ENCODE measurements at places on chromosomes 2 and 18. TPM values are rescaled to one million over a fixed set of nuclear protein-coding genes. Genes with fewer than 3 reads are reported as not detected.

GRCh38 chr2:176129813-176130146, 275 bp downstream of the HOXD8 start:
- DNase-seq, result peak; percentile 78

GRCh38 chr2:152470861-152471854, 136.2 kb downstream of the FMNL2 start:
- no peak for DNase-seq

DNA sequence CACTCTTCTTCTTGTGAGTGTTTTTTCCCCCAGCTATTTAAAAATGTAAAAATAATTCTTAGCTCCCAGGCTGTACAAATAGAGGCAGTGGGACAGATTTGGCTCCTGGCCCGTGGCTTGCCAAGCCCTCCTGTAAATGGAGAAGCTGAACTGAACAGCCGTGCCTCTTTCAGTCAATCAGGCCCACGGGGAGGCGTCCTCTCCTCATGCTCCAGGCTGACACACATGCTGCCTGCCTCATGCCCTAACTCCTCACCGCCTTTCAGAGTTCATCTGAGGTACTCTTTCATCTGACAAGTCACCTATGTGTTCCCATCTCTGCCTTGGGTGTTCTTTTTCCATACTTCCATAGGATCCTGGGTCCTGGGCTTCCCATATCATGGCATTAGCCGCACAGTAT, 58.9 kb downstream of the BMP10 start:
- no peak for DNase-seq

GRCh38 chr2:222825031-222825430, 35.8 kb upstream of the ACSL3 start:
- no peak for DNase-seq

- no peak for DNase-seq
These were observed 242.6 kb downstream of the SLC4A3 start for GRCh38 chr2:219870041-219870440.

DNA sequence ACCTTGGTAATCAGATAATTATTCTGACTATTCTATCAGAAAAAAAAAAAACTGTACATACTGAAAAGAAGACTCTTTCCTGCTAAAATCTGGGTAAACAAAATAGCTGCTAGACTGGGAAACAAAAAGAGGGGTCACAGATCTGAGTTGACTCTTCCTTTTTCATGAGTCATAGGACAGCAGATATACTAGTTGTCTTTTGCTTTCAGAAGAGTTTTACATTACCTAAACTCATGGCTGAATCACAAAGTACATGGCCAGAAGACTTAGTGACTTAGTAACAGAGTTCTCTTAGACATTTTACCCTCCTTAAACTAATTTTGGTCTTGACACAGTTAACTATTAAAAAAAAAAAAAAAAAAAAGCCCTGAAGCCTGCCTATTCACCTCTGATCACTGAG, 834.0 kb upstream of the FSHR start:
- no peak for DNase-seq

- no peak for DNase-seq
These were observed 157.4 kb downstream of the ASXL3 start for GRCh38 chr18:33735428-33735827.

GRCh38 chr2:167966937-167967913, 280.2 kb downstream of the STK39 start:
- DNase-seq, result no peak

GRCh38 chr2:96320326-96320725, 4.8 kb upstream of the ITPRIPL1 start:
- no peak for DNase-seq

GRCh38 chr2:55951533-55951932, 28.0 kb upstream of the EFEMP1 start:
- no peak for DNase-seq

DNA sequence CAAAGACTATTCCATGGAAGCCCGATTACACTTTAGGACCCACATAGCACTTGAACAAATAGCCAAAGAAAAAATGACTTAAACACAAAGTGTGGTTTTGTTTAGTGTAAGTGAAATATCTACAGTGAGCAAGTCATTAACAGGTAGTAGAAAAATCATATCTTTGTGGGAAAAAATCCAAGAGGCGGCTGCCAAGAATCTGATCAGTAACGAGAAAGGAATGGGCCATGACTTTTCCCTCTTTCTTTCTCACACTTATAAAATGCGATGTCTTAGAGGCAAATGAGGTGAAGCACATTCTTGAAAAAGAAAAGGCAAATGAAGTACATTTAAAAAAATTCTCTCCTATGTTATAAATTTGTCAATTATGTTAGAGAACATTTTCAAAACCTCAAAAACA, 12.9 kb upstream of the GEMIN6 start:
- no peak for DNase-seq

GRCh38 chr2:80199504-80199903, 105.0 kb downstream of the LRRTM1 start:
- DNase-seq, result no peak

- no peak for DNase-seq
These were observed 381.6 kb downstream of the DSEL start for GRCh38 chr18:67134911-67135310.

- no peak for DNase-seq
These were observed 50.0 kb downstream of the RBBP8 start for GRCh38 chr18:22983175-22983574.

GRCh38 chr2:96801005-96801785, 14.9 kb upstream of the CNNM3 start:
- DNase-seq, result peak; percentile 92

GRCh38 chr2:12300019-12300602, 416.6 kb upstream of the TRIB2 start:
- DNase-seq, result no peak

DNA sequence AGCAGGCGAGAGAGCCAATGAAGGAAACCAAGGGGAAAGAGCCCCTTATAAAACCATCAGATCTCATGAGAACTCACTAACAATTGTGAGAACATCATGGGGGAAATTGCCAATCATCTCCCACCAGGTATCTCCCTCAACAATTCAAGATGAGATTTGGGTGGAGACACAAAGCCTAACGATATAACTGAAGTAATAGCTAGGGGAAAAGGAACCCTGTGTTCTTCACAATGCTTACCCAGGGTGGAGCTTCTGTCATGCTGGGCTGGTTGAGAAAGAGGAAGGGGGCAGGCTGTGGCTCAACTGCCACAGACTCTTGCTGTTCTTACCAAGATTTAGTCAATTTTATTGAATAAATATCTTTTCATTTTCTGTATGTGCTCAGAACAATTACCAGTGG, 392.1 kb upstream of the HS6ST1 start:
- DNase-seq, result no peak

- no peak for DNase-seq
These were observed 32.7 kb upstream of the STAT4 start for GRCh38 chr2:191183516-191183915.

- DNase-seq, result no peak
These were observed 84.6 kb downstream of the DNMT3A start for GRCh38 chr2:25257032-25257552.

DNA sequence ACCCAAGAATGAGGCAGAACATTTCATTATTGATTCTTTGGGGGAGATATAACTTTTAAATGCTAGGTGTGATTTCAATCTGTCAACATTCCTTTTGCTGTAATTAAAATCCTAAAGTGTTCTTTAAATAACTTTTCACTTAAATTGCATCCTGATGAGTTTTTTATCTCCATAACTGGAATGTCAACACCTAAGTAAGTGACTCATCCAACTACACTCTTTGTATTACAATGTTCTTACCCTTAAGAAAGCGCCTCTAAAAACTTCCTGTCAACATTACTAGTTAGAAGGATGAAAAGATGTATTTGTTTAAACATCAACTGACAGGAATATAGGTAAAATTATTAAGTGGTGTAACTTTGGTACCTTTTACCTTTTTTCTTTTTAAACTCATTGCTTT, 1657.0 kb downstream of the LRP1B start:
- no peak for DNase-seq

DNA sequence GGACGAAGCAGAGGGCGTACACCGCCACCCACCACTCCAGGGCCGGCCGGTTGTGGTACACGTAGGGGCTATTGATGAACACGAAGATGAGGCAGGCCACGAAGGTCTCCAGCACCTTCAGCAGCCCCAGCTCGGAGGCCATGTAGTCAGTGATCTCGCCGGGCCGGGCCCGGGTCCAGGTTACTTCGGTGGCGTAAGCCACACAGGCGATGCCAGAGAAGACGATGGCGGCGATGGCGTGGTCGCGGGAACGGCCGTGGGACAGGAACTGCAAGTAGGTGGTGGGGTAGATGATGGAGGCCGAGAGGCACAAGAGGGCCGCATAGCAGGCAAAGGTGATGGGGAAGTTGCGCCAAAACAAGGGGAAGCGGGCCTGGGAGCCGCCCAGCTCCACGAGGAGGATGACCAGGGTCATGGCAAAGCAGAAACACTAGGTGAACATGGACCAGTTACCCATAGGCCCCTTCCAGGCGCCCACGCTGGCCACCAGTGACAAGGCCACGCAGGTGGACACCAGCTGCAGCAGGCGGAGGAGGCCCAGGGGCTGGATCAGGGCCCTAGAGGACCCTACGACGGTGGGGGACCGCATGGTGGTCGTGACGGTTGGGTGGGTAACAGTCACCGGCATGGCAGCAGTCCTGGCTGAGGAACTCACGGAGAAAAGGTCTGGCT, 128.4 kb upstream of the FAM98A start:
- no peak for DNase-seq

GRCh38 chr2:12070581-12070980, 324.1 kb downstream of the LPIN1 start:
- DNase-seq, result no peak

- DNase-seq, result no peak
These were observed 730.3 kb downstream of the CNTNAP5 start for GRCh38 chr2:124755386-124755785.

- no peak for DNase-seq
These were observed 16.9 kb upstream of the HNRNPLL start for GRCh38 chr2:38619458-38620164.

DNA sequence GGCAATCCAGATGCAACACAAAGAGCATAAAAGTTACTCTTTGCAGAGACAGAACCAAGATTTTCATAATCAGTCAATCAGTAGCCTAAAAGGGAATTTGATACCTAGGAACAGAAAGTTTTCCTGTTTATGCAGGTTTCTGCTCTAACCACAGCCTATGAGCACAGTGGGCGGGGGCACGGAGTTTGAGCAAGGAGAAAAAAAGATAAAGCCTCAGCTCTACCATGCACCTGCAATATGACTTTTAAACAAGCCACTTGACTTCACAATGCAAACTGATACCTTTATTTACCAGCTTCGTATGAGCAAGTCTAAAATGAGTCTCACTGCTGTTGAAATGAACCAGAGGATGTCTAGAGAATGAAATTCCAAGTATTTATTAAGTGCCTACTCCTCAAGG, 5.6 kb upstream of the LRATD1 start:
- no peak for DNase-seq

GRCh38 chr18:50056185-50056584, 138.8 kb downstream of the MYO5B start:
- DNase-seq, result no peak

GRCh38 chr2:220673151-220673874, 898.8 kb downstream of the EPHA4 start:
- no peak for DNase-seq

- no peak for DNase-seq
These were observed 7.4 kb downstream of the CNNM4 start for GRCh38 chr2:96768083-96768561.

DNA sequence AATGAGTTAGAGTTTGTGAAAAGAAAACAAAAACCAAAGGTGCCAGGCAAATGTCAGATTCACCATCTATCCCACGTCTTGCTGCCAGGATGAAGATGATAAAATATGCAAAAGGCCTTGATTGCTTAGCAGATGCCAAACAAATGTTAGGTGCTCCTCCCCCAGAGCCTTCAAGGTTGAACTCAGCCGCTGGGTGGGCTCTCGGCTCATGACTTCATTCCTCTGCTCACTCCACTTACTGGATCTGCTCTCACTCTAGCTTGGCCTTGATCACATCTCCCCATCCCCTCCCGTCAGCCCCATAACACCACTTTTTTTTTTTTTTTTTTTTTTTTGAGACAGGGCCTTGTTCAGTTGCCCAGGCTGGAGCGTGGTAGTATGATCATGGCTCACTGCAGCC, 38.5 kb downstream of the SH2D6 start:
- no peak for DNase-seq

DNA sequence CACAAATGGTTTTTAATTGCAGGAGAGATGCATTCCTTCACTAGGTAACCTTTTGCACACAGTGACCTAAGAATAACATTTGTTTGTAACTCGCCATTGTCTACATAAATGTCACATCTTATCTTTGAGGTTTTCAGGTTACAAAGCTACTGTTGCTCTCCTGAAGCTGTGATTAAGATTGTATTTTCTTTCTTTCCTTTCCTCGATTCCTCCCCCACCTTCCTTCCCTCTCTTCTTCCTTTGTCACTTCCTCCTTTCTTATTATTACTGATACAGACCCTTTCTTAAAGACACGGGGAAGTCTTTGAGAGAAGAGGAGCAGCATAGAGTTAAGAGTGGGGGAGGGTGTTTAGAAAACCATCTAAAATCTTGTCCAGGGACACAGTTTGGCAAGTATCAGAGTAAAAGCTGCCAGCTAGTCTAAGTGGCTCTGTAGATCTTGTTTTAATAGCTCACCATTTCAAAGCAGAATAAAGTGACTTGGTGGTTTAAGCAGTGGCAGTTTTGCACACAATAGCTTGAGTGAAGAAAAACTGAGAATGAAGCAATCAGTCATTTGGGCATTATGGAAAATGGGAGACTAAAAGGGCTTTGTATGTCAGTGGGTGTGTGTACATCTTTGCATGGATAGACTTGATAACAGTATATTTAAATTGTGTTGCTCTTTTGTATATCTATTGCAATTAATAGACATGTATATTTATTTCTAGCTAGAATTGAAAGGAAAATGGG, 10.9 kb downstream of the CERS6 start:
- DNase-seq, result no peak

GRCh38 chr2:148593421-148593820, 51.1 kb upstream of the EPC2 start:
- DNase-seq, result no peak

- DNase-seq, result no peak
These were observed 132.1 kb downstream of the TCF4 start for GRCh38 chr18:55455938-55456337.

GRCh38 chr2:3454802-3455201, 64.5 kb downstream of the ADI1 start:
- DNase-seq, result peak; percentile 48

The HOXD13 gene
- not detected for total RNA-seq

The UGT1A3 gene
- not detected for total RNA-seq

The DAPL1 gene
- not detected for total RNA-seq

The CRYBA2 gene
- not detected for total RNA-seq

The TANC1 gene
- total RNA-seq, result 3.2 TPM

The IL1RL1 gene
- 2.9 TPM for total RNA-seq

The C2orf78 gene
- total RNA-seq, result not detected

The IL1R1 gene
- total RNA-seq, result 31.2 TPM

The PDE6D gene
- 13.8 TPM for total RNA-seq

The ITGB6 gene
- 24.3 TPM for total RNA-seq

The ITGA4 gene
- 1.6 TPM for total RNA-seq

The KCNS3 gene
- 14.6 TPM for total RNA-seq

The IL36B gene
- total RNA-seq, result not detected

The GNLY gene
- total RNA-seq, result 20.0 TPM

The UCN gene
- not detected for total RNA-seq

The REG1A gene
- 0.55 TPM for total RNA-seq

The CCL20 gene
- not detected for total RNA-seq

The ZNF521 gene
- total RNA-seq, result 13.2 TPM

The GREB1L gene
- total RNA-seq, result 9.1 TPM

The KIAA2012 gene
- total RNA-seq, result not detected
